8988T (cell line): ENCODE measurements at places on chromosomes 5 and 9.

DNA sequence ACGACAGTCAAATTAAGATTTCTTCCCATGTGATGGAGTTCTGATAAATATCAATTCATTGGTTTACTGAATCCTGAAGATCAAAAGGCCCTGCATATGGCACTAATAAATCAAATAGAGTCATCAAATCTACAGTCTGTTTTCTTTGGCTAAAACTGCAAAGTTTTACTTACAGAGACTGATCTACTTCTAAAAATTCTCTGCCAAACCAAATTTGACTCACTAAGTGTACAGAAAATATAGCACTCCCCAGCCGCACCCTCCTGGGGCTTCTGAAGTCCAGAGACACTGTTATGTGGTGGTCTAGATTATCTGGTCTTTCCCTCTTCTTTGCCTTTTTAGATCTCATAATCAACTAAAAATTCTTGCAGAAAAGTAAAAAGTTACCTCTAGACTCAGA, 237.7 kb downstream of the MLLT3 start:
- no peak for DNase-seq

- no peak for DNase-seq
These were observed 8.6 kb downstream of the SLC36A2 start for GRCh38 chr5:151338734-151339133.

GRCh38 chr5:103624675-103625074, 62.1 kb upstream of the NUDT12 start:
- DNase-seq, result no peak

GRCh38 chr5:151903243-151903653, 21.4 kb downstream of the GLRA1 start:
- DNase-seq, result no peak

GRCh38 chr5:139870677-139871076, 75.1 kb downstream of the PSD2 start:
- DNase-seq, result no peak

GRCh38 chr5:124025306-124025845, 513.4 kb downstream of the CSNK1G3 start:
- no peak for DNase-seq

DNA sequence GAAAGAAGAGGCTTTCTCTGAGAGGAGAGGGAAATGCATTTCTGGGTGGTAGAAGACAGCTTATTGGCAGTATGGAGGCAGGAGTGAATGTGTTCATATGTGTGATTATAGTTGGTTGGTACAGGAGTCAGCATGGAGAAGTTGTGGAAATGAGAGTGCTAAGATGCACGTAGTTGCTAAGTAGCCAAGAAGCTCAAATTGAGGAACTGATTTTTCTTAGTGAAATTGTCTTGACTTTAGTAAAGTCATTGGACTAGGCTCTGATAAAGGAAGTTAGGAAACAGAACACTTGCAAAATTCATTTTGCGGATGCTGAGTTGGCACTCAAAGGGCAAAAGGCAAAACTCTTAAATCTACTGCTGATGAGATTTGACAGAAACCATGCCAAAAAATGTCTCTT, 158.9 kb upstream of the VCAN start:
- DNase-seq, result no peak

DNA sequence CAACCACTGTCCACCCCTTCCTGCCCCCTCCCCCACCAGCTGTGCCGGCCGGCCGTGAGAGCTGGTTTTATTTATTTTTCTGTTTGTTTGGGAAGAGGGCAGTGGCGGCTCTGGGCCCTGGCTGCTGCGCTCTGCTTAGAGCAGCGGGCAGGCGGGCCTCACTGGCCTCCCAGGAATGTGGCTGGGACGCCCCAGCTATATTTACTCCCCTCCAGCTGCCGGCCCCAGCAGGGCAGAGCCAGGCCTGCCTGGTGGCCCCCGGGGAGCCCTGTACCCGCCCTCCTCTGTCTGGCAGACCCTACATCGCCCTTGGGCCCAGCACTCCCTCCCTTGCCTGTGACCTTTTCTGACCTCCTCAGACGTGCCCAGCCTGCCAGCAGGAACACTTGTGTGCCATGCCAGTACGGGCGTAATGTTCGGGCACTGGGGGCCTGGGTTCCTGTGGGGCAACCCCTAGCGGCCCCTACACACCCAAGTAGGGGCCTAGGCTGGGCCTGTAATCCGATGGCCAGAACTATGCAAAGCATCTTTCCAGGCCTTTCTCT, 7.7 kb downstream of the CXXC5 start:
- DNase-seq, result no peak

GRCh38 chr5:2299388-2300220, 416.9 kb upstream of the IRX4 start:
- no peak for DNase-seq

DNA sequence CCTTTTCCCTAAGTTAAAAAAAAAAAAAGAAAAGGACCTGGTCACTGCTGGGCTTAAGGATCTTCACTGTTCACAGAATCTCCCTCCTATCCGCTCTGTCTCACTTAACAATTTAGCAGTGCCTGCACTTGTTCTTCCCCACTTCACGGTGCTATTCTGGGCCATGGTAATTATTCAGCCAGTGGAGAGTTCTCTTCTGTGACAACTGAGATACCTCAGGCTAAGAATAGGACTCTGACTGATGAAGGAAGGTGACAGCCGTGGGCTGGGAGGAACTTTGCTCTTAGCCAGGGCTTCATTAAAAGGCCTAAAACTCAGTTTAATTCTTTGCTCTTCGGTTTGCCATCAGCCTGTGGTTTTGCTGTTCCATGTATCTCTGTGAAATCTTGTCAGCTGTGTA, 51.9 kb upstream of the ENTREP1 start:
- DNase-seq, result no peak

DNA sequence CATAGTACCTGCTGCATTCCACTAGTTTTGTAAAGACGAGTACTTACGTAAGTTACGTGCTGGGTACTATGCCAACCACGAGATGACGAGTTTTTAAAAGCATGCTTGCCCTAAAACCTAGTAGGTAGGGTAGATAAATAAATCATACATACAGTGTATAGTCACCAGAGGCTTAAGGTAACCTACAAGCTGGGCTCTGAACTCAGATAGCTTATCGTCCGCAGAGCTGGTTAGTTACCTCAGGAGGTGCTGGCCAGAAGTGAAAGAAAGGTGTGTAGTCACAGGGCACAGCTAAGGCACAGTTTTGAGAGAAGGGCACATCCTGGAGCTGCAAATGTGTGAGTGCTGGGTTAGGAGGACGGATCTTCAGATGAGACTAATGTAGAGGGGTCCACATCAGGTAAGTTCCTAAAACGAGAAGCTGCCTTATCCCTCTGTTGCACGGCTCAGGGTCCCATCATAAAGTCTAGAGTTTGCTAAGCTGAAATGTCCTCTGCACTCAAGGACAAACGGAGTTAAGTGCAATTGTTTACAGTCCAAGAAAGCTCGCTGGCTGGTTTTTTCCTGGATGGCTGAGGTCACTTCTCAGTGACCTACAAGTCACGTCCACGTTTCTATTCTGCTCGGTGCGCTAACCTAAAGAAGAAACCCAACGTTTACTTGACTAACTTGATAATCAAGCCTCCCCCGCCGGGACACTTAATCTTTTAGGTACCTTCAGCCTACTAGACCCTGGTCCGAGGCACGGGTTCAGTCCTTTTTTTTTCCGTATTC, 1.1 kb upstream of the SNX24 start:
- DNase-seq, result no peak

GRCh38 chr9:77981332-77981731, 50.3 kb downstream of the GNAQ start:
- DNase-seq, result no peak

GRCh38 chr9:16309469-16310271, 560.8 kb downstream of the BNC2 start:
- DNase-seq, result no peak

GRCh38 chr5:170485616-170485911, 18.3 kb upstream of the KCNIP1 start:
- no peak for DNase-seq

- DNase-seq, result no peak
These were observed 66.6 kb downstream of the SHOC1 start for GRCh38 chr9:111728143-111728542.

GRCh38 chr9:7907551-7908337, 108.2 kb upstream of the DMAC1 start:
- no peak for DNase-seq

DNA sequence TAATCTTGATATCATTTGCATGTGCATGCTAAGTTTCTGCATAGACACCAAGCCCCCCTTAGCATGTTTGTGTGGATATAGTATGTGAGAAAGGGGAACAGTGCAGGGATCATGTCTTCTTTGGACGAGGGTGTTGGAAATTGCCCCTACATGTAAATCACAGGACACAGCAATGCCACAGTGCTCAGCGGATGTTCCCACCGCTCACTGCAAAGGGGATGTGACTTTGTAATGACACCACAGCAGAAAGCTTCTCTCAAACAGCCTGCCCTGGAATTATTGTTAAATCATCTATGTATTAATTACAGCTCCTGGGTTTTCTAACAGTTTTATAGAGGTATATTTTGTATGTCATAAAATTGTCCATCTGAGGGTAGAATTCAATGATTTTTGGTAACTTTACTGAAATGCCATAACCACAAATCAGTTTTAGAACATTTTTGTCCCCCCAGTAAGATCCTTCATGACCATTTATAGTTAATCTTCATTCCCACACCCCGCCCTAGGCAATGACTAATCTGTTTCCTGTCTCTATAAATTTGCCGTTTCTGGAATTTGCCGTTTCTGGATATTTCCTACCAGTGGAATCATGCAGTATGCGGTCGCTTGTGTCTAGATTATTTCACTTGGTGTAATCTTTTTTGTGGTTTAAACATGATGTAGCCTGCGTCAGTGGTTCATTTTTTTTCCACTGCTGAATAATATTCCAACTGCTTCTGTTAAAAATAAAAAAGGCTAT, 648.5 kb upstream of the WWC1 start:
- DNase-seq, result no peak

- DNase-seq, result no peak
These were observed 151.4 kb upstream of the FSTL4 start for GRCh38 chr5:133763744-133764143.

- DNase-seq, result no peak
These were observed 140.6 kb downstream of the PLCXD3 start for GRCh38 chr5:41369799-41370198.

GRCh38 chr5:175687231-175687701, 29.4 kb downstream of the HRH2 start:
- no peak for DNase-seq

GRCh38 chr5:99025298-99026045, 96.7 kb upstream of the CHD1 start:
- DNase-seq, result no peak

DNA sequence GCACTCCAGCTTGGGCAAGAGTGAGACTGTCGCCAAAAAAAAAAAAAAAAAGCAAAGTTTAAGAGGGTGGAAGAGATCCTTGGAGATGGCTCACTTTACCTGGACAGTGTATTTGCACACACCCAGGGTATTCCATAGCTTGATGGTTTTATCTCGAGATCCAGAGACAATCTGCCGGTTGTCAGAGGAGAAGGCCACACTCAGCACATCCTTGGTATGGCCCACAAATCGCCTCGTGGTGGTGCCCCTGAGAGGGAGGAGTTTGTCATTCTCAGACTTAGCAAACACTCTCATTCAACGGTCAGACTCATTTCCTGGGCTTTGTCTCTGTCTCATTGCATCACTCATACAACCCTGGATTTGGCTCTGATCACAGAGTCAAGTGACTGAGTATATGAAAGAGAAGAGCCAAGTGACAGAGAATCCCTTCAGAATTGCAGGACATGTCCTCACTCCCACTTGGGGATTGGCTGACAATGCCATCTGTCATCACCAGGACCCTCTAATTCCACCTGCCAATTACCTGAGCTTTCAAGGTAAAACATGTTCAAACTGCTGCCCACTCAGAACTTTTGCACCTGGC, 2.2 kb downstream of the RACK1 start:
- DNase-seq, result no peak
